ENCODE measurements at places on chromosomes 4 and X.

- no peak for DNase-seq
Measured at GRCh38 chrX:140022482-140022881, 57.2 kb upstream of the CXorf66 start.

DNA sequence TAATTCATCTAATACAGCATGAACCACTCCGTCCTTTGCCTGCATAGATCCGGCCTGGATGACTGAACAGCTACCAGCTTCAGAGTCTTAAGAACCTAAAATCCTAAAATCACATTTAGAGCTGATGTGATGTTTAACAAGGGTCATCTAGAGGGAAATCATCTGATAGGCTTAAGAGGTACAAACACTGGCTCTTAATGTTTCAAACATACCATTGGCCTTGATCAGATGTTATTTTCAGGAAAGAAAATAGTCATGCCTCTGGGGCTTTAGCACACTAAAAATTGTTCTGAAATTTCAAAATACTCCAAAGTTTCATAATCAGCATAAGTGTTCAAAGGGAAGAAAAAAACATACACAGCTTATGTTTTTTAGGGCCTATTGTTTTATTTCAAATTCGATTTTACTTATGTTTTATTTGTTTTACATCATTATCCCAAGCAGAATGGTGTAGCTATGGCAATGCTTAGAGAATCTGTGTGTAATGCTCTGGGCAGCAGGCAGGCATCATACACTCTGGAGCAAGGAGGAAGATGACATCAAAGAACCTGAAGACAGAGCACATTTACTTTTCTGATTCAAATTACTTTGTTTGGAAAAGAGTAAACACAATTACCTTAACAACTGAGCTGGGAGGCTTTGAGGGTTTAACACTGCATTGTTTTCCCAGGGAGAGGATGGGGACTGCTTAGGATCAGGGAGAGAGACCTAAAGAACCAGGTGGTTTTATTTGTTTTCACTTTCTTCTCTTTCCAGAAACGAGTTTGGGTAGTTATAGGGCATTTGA, 25.3 kb upstream of the LEF1 start:
- DNase-seq = no peak

DNA sequence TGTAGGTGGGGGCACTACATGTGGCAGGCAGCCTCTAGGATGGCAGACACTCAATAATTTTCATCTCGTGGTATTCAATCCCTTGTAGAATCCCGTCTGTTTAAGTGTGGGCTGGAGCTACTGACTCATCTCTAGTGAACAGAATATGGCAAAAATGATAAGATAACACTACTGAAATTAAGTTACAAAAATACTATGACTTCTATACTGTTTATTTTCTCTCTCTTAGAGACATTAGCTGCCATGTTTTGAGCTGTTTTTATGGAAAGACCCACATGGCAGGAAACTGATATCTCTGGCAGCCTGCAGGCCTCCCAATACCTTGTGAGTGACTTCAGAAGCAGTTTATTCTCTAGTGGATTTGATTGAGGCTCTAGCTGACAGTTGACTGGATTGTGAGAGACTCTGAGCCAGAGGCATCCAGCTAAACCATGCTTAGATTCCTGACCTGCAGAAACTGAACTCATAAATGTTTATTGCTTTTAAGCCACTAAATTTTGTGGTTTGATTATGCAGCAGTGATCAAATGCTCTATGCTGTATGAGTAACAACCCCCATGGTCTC, 298.8 kb upstream of the CTSO start:
- no peak for DNase-seq

GRCh38 chr4:73432169-73433000, 3.6 kb upstream of the AFP start:
- no peak for DNase-seq

- DNase-seq = no peak
Measured at GRCh38 chr4:185238215-185238681, 28.9 kb downstream of the SNX25 start.

GRCh38 chr4:2069161-2069971, 10.2 kb downstream of the NAT8L start:
- no peak for DNase-seq

GRCh38 chrX:63746715-63747114, 38.3 kb downstream of the ARHGEF9 start:
- no peak for DNase-seq

DNA sequence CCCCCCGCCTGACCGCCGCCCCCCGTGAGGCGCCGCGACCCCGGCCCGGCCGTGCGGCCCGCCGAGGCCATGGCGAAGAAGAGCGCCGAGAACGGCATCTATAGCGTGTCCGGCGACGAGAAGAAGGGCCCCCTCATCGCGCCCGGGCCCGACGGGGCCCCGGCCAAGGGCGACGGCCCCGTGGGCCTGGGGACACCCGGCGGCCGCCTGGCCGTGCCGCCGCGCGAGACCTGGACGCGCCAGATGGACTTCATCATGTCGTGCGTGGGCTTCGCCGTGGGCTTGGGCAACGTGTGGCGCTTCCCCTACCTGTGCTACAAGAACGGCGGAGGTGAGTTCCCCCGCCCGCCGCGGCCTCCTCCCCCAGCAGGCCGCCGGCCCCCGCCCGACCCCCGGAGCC, 780 bp downstream of the SLC6A8 start:
- no peak for DNase-seq

- DNase-seq = no peak
Measured at GRCh38 chr4:8035371-8035780, 95.7 kb upstream of the AFAP1 start.

DNA sequence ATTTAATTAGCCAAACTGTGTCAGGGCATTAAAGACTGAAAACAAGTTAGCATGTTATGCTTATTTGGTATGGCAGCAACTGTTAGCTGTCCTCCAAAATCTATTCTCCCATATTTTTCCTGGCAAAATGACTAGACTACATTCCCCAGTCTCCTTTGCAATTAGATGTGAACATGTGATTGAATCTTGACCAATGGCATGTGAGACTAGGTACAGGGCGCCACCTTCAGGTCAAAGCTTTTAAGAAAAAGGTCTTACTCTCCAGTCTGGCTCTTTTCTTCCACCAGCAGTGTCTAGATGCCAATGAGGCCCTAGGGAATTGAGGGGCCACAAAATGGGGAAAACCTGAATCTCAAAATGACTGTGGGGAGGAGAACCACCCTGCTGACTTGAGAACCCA, 408.2 kb downstream of the SMARCA1 start:
- DNase-seq = no peak

- no peak for DNase-seq
Measured at GRCh38 chr4:68498413-68499007, 51.2 kb downstream of the TMPRSS11E start.

DNA sequence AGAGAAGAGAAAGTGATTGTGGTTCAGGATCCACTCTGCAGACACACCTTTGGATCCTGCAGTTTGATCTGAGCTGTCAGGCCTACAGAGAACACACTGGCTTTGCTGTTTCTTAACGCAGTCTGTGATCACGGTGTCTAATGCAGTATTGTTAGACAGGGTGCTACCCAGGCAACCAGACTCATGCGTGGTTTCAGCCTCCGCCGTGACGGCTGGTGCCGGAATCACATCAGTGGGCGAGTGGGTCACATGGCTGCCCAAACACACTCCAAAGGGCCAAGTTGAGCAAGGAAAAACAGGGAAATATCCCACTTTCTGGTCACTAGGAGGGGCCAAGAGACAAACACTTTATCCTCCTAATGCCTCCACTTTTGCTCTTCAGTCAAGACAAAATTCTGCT, 27.5 kb downstream of the CCDC149 start:
- DNase-seq = no peak

GRCh38 chr4:139607502-139608060, 51.6 kb upstream of the SETD7 start:
- no peak for DNase-seq

DNA sequence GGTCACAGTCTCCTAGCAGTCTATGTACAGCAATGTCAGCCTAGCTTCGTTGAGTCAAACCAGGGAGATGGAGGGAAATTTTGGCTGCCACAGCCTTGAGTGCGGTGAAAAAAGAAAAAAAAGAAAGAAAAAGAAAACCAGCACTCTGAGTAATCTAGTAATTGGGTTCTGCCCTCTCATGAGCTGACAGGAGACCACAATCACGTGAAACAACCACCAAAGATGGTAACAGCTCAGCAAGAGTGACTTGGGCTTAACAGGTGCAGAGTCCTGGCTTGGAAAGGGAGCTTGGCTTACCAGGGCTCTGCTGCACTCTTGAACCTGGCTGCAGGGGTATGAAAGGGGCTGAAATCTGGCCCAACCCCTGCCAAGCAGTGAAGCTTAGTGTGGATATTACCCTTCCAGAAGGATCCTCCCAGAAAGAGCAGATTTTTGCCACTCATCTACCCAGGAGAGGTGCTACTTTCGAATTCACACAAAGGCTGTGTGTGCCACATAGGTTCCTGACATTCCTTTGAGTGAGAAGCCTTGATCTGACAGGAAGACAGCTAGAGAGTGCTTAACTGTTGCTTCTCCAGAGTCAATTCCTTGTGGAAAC, 350.3 kb downstream of the PTTG2 start:
- no peak for DNase-seq

GRCh38 chrX:32618154-32618553, 593.2 kb downstream of the DMD start:
- DNase-seq = no peak

- no peak for DNase-seq
Measured at GRCh38 chr4:97517939-97518338, 625.3 kb downstream of the STPG2 start.

- DNase-seq = no peak
Measured at GRCh38 chrX:9693307-9694001, 72.2 kb downstream of the GPR143 start.

DNA sequence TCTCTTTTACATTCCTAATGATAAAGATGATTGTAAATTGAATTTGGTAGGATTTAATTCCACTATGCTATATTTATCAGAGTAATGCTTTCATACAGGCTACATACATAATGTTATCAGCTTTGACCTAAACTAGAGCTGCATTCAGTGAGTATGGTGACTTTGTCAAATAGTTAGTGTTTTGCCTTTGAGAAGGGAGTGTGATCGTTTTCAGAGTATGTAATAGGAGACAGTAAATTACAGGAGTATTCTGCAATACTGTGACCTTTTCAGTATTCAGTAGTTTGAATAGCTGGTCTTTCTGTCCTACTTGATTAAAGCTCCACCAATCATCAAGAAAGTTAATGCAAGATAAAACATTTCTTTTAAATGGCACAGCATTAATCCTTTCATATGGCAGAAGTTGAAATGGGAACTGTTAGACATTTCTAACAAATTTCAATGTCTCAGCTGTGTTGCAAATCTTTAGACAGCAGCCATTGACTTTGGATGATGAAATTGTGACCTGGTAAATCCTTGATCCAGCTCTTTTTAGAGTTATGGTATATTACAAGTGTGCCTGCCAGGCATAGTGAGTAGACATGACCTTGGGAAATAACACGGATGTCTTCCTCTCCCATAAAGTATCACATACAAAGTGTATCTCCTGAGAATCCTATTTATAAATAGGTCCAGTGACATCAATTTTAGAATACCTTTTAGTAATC, 455.3 kb downstream of the KCTD8 start:
- DNase-seq = no peak

- DNase-seq = no peak
Measured at GRCh38 chr4:110644008-110644407, 21.1 kb upstream of the PITX2 start.
